ENCODE measurements at places on chromosomes 4 and X. TPM values are rescaled to one million over a fixed set of nuclear protein-coding genes. Genes with fewer than 3 reads are reported as not detected.
A peak's percentile ranks its signal among the peaks of the same experiment; 100 is the strongest.

The EMCN gene
- 4.3 TPM for total RNA-seq

The AREG gene
- total RNA-seq = 1.7 TPM

The RAI2 gene
- total RNA-seq = 1.8 TPM

The PHOX2B gene
- not detected for total RNA-seq

The SLC2A9 gene
- total RNA-seq = 4.8 TPM

The PACRGL gene
- 25.7 TPM for total RNA-seq

DNA sequence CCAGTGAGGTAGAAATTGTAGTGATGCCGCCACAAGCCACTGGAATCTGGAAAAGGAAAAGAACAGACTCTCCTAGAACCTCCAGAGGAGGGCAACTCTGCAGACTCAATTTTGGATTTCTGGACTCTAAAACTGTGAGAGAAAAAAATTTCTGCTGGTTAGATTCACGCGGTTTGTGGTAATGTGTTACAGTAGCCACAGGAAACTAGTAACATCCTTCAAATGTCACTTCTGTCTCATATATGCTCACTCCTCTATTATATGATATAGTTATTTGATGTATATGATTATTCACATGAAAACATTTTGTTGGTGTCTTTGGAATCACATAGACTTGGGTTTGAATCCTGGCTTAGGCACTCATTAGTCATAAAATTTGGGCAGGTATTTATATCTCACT, 18.8 kb downstream of the LDOC1 start:
- H3K27ac ChIP-seq = no peak overlapping the region
- DNase-seq = no peak
- H3K36me3 ChIP-seq = peaks cover 5% of the 10 kb centered on the region
- no peak overlapping the region for H3K4me3 ChIP-seq

- no peaks in the 10 kb centered on the region for H3K4me1 ChIP-seq
- H3K4me3 ChIP-seq = no peak overlapping the region
- H3K36me3 ChIP-seq = no peaks in the 10 kb centered on the region
- H3K27me3 ChIP-seq = no peaks in the 10 kb centered on the region
- H3K27ac ChIP-seq = no peak overlapping the region
- DNase-seq = no peak
Observed at GRCh38 chr4:160887668-160888067, 1276.1 kb downstream of the FSTL5 start.

GRCh38 chrX:2391869-2392606, 108.7 kb downstream of the DHRSX start:
- H3K27ac ChIP-seq = peak overlapping the region; percentile 18
- peaks cover 5% of the 10 kb centered on the region for H3K4me1 ChIP-seq
- H3K27me3 ChIP-seq = no peaks in the 10 kb centered on the region
- peaks cover 30% of the 10 kb centered on the region for H3K36me3 ChIP-seq
- no peak overlapping the region for H3K4me3 ChIP-seq

- no peak for DNase-seq
- H3K27ac ChIP-seq = peak overlapping the region; percentile 100
- H3K27me3 ChIP-seq = no peaks in the 10 kb centered on the region
Observed at GRCh38 chrX:16771483-16772398, 14.5 kb upstream of the TXLNG start.

DNA sequence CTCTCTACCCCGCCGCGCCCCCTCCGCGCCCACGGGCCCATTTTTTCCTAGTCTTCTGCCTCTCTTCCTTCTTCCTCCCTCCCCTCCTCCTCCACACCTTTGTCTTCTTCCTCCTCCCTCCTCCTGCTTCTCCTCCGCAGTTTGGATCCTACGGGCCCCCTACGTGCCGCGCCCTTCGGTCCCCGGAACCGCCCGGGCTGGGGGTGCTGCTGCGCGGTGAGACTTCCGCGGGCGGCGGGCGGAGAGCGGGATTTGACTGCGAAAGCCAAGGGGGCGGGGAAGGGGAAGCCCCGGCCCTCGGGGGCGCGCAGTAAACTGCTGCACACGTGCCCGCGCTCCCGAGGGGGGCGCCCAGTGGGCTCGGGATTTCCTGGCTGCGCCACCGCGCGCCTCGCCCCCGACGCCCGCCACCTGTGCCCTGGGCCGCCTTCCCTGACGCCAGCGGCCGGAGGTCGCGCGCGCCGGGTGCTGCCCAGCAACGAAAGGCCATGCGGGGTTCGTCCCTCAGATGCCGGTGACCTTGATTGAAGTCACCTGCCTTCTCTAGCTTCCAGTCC, 3.3 kb upstream of the NKX3-2 start:
- H3K4me3 ChIP-seq = peak overlapping the region; percentile 71
- peaks cover 89% of the 10 kb centered on the region for H3K27me3 ChIP-seq
- no peaks in the 10 kb centered on the region for H3K36me3 ChIP-seq
- DNase-seq = peak; percentile 48
- H3K4me1 ChIP-seq = peaks cover 23% of the 10 kb centered on the region
- H3K27ac ChIP-seq = no peak overlapping the region
